ENCODE measurements at places on chromosomes 2 and 18. TPM values are rescaled to one million over a fixed set of nuclear protein-coding genes. Genes with fewer than 3 reads are reported as not detected.

DNA sequence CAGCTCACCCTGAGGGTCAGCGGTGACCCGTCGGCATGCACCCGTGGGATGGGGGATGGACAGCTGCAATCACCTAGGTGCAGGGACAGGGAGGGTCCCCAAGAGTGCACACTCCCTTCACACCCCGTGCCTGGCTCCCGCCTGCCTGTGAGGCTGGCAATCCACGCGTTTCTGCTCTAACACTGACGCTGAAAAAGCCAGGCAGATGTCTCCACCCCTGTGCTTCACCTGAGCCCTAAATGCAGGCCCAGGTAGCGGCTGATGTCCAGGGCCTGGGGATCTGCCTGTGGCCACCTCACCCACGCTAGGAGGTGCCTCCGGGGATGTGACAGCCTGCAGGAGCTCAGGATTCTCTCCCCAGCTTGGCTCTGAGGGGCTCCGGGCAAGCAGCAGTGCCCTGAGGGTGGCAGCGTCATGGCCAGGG, 212.0 kb upstream of the SALL3 start:
- no peak for DNase-seq

- DNase-seq, result no peak
Measured at GRCh38 chr2:17084877-17085276, 419.2 kb upstream of the CYRIA start.

DNA sequence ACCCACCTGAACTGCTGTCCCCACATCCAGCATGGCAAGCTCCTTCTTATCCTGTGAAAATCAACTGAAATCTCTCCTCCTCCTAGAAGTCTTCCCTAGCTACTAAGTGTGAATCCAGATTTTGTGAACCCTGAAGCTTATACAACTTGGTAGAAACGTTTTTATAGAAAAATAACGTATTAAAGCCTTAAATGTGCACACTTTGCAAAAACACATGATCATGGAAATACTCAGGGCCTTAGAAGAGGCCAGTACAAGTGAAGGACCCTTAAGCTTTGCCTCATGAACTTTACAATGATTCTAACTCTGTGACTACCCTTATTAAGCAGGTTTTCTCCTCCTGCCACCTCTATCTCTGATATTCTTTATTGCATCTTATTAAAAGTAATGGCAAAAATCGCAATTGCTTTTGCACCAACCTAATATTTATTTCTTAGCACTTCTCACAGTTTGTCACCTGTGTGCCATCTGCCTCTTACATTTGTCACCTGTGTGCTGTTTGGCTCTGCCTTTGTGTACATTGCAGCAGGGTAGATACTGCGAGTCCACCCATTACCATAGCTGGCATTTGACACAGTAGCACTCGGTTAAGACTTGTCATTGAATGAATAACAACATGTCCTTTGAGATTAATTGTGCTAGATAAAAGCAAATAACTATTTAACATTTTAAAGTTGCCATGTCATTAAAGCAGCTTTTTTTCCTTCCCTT, 42.2 kb downstream of the FRZB start:
- peak; percentile 76 for DNase-seq

GRCh38 chr2:147843864-147844696, 749 bp upstream of the ACVR2A start:
- DNase-seq, result peak; percentile 87

DNA sequence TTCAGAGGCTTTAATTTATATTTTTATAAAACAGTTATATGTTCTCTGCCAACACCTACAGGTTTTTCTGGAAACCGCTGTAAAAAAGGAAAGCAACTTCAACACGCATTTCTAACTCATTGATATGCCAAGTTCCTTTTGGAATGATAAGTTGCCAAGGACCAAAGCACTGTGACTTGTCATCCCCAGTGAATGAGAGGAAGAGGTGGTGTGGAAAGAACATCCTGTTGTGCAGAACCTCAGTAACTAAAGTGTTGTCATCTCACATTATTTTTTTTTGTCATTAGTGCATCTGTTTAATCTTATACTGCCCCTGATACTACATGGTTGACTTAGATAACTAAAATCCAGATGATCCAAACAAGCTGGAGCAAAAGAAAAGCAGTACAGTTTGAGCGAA, 96.0 kb upstream of the NEUROD1 start:
- DNase-seq, result no peak

- DNase-seq, result no peak
Measured at GRCh38 chr2:207771421-207771820, 1.7 kb upstream of the FZD5 start.

DNA sequence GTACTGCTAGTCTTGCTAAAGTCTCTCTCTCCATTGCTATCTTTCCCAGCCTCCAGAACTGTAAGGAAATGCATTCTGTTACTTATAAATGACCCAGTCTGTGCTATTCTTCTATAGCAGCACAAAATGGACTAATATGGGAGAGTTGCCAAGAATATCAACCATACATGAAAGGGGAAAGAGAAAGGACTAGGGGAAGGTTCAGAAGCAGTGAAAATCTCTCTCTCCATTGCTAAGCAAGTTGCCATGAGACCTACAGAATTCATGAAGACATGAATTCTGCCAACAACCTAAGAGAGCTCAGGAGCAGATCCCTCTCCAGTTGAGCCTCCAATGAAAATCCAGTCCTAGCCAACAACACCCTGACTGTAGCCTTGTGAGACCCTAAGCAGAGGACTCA, 3.6 kb upstream of the TRABD2A start:
- no peak for DNase-seq

DNA sequence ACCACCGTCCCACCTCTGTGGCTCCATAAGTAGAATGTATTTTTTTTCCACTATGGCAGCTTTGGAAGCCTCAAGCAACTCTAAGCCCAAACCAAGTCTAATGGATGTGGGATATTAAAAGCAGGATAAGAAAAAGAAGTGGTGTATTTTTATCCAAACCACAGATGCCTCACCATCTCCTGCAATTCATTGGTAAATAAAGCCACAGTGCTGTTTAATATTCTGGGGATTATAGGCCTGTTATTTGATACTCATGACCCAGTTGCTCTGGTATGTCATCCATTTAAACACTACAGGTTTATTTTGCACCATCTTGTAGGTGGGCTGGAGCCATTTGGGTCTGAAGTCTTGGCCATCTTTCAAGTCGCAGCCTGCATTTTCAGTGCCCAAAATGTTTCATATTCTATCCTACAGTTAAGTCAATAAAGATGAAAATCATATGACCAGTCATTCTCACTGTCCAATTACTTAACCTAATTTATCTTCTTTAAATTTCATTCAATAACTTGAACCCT, 279.5 kb upstream of the EPHA4 start:
- DNase-seq, result no peak

- DNase-seq, result no peak
Measured at GRCh38 chr2:20343128-20343527, 7.5 kb downstream of the PUM2 start.

- no peak for DNase-seq
Measured at GRCh38 chr2:71894261-71894660, 253.4 kb downstream of the CYP26B1 start.

DNA sequence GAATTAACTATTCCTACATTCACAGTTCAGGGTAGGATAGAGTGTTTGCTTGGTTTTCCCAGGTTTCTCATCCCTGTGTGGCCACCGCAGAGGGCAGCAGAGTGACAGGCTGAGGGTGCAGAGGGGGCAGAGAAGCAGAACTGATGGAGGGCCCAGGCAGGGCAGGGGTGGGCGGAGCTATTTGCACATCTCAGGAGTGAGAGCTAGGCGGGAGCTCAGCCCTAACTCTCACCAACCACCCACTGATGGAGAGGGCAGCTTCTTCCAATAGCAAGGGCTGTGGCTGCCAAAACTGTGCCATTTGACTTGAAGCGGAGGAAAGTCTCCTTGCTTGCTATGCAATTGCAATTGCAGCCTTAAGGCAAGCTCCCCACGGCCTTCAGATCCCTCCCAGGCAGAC, 12.0 kb upstream of the DARS1 start:
- no peak for DNase-seq

GRCh38 chr2:84603911-84604310, 87.6 kb downstream of the DNAH6 start:
- DNase-seq, result no peak

DNA sequence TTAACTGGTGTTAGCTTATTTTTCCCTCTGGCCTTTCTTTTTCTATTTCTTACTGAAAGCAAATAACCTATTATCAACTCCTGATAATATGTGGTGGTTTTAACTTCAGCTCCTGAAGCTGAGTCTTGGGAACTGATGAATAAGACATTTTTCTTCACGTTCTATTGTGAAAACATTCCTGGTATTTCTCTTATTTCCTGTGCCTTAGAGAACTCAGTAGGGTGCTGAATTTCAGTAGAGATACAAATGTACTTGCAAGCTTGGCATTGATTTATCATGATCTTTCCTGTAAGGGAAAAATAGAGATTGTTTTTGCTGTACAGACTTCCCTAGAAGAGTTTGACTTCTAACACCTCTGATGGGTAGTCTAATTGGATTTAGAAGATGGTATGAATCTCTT, 52.8 kb upstream of the DCC start:
- DNase-seq, result no peak

DNA sequence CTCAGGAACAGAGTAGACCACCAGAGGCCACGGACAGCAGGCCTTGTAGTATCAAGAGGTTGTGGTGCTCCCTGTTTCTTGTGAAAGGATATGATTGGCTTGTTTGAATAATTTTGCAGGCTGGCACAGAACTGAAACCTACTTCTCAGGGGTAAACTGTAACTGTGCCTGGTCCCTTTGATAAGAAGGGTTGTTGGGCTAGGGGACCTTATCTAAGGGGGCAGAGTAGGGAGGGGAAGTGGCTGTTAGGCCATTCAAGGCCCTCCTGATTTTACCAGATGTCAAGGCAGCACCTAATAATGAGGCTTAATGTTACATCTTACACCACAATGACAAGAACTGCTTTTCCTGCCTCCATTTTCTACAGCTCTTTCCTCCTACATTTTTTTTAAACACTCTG, 45.6 kb downstream of the GPR39 start:
- no peak for DNase-seq

- DNase-seq, result no peak
Measured at GRCh38 chr2:24456599-24457556, 34.2 kb upstream of the NCOA1 start.

- peak; percentile 48 for DNase-seq
Measured at GRCh38 chr2:183070942-183071844, 7.4 kb upstream of the DUSP19 start.

DNA sequence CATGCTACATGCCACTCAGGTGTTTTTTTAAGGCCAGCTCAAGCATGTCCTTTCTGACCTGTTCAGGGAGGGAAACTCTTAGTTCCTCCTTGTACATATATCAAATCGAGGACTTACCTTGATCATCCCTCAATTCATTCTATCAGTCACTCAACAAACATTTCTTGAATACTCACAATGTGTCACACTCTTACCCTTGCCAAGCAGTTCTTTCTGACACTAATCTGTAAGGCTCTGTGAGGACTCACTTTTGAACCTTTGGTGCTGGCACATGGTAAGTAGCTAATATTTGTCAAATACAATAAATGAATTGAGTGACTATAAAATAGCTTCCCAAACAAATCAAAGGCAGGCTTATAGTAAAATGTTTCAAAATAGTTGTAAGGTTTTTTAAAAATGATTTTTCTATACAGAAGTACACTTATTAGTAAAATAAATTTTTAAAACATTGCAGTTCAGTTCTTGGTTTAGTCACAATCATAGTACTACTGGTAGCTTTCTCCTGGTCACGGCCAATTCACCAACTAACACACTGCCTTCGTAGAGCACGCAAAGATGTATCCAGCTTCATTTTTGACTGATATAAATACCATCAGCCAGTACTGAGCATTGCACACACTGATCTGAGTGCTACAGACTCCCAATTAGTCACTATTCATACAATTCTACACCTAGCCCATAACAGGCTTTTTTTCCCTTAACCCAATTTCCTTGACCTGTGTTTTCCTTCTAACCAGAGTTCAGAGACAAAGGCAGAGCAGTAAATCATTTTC, 50.9 kb downstream of the ZEB2 start:
- DNase-seq, result no peak

GRCh38 chr2:98734162-98734561, 3.2 kb upstream of the MGAT4A start:
- no peak for DNase-seq

DNA sequence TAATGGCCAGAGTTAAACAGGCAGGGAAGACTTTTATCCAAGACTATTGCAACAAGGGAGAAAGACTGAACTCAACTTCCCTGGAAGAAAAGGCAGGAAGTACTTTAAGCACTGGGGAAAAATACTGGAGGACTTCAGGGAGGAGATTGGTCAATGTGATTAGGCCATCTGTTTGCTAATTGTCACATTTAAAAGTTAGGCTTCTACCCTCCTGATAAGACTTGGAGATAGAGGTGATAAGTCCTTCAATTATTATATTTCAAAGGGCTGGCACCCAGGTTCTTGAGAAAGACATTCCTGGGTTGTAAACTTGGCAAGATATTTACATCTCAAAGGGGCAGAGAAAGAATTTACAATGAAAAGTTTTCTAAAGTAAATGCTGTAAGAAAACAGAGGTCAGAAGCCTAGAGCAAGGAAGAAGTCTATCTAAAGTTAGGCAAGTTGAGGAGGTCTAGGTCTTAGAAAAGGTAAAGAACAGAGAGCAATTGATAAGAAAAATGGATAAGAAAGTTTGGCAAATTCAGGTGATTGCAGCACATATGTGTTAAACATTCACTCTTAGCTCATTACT, 48.4 kb downstream of the DTNA start:
- no peak for DNase-seq

- no peak for DNase-seq
Measured at GRCh38 chr2:240965296-240965904, 33.0 kb upstream of the SNED1 start.

DNA sequence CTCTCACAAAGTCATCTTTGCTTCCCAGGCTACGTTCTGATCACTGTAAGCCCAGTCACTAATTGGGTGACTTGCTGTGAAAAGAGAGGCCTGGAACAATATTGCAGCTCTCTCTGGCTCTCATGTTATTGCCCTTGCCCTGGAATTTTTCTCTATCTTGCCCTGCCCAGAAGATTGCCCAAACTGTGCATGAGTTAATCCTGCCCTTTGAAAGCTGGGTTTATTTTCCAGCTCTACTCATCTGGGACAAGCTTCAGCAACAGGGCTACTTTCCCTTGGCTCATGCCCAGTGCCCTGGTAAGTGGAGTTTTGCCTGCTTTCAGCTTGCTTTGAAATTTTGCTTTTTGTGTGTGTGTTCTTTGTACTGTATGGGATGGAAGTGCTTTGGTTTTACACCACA, 6.9 kb upstream of the EHBP1 start:
- no peak for DNase-seq

Gene SLC39A6
- total RNA-seq, result 26.0 TPM

Gene PDE1A
- total RNA-seq, result not detected

Gene EIF2AK3
- total RNA-seq, result 7.9 TPM

Gene CXCR1
- total RNA-seq, result not detected

Gene ASTL
- total RNA-seq, result 0.18 TPM

Gene MYO5B
- 29.3 TPM for total RNA-seq

Gene ANKRD29
- 3.1 TPM for total RNA-seq

Gene CNGA3
- total RNA-seq, result not detected

Gene HNRNPLL
- 24.7 TPM for total RNA-seq

Gene PARD6G
- 0.20 TPM for total RNA-seq

Data from HT-29 (cell line).